ENCODE measurements at places on chromosomes 2 and 18. TPM values are rescaled to one million over a fixed set of nuclear protein-coding genes. Genes with fewer than 3 reads are reported as not detected.

KLHL29 gene
- polyA plus RNA-seq: 0.27 TPM

DNA sequence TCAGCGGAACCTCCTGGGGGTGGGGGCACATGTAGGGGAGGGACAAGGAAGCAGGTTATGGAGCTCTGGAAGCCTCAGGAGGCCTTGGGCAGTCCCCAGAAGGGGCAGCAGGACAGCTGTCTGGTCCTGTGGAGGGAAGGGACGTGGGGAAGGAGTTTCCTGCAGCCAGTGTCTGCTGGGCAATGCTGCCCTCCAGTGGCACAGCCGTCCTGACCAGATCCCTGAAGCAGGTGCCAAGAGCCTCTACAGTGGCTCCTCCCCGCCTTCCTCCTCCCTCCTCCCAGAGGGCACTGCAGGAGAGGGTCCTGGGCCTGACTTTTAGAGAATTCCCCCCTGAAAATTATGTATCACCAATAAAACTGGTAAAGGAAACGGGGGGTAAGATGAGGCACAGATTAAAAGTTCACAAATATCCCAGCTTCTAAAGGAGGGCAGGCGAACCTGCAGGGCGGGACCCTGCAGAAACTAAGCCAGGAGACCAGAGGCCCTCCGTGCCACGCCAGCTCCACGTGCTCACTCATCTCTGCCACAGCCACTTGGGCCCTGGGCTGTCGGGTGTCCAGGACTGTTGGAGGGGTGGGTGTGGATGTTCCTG, 258.5 kb downstream of the TWIST2 start:
- peak; percentile 43 for DNase-seq

DNA sequence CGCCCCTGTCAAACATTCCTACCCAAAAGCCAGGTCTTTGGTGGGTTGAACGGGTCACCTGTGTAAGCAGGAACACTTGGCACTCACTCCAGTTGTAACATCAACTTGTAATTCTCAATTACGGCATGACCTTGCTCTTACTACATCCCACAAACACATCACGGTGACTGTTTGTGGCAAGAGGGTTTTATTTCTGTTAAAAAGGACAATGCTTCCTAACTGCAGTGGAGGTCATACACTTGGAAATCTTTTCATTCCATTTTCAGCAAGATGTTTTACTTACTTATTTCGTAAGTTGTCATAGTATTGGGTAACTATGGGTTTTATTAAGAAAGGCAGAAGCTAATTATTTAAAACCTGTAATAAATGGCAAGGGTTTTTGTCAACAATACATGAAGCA, 126.1 kb downstream of the ZNF516 start:
- DNase-seq: no peak

GRCh38 chr2:99485411-99485810, 4.4 kb downstream of the REV1 start:
- no peak for DNase-seq

DNA sequence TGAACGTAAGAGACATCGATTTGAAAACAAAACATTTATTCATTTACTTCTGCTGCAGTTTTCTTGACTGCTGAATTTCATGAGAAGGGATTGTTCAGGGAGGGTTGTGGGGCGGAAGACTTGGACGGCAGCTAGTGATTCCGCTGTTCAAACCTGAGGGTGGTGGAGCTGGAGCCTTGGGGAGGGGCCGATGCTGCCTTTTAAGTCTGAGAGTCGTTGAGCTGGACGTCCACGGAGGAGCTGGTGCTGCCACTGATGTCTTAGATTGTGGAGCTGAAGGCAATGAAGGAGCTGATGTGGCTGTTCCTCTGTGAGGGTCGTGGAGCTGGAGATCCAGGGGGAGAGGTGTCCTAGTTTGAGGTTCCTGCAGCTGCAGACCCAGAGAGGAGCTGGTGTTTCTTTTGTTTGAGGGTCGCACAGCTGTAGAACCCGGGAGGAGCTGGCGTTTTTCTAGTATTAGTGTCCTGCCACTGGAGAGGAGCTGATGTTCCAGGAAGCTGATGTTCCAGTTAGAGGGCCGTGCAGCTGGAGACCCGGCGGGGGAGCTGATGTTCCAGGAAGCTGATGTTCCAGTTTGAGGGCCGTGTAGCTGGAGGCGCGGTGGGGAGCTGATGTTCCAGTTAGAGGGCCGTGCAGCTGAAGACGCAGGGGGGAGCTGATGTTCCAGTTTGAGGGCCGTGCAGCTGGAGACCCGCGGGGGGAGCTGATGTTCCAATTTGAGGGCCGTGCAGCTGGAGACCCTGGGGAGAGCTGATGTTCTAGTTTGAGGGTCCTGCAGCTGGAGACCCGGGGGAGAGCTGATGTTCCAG, 150.9 kb downstream of the RTP5 start:
- no peak for DNase-seq

DNA sequence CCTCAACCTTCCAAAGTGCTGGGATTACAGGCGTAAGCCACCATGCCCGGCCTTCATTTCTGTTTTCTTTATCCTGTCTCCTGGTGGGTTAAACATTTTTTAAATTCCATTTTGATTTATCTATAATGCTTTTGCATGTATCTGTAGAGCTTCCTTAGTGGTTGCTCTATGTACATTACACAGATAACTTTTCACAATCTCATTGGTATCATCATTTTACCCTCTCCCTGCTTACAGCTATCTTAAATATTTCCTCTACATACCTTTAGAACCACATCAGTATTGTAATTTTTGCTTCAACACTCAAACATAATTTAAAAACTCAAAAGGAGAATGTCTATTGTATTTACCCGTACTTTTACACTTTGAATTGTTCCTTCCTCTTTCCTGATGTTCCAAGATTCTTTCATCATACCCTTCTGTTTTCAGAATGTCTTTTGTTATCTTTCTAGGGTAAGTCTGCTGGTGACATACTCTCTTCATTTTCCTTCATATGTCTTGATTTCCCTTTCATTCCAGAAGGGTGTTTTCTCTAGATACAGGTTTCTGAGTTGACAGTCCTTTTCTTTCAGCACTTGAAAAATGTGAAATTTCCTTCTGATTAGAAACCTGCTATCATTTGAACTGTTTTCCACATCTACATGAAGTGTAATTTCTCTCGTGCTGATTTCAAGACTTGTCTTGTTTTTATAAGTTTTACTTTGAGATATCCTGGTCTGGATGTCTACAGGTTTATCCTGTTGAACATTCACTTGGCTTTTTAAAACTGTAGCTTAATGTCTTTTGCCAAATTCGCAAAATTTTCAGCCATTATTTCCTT, 21.9 kb downstream of the PPP3R1 start:
- no peak for DNase-seq

DNA sequence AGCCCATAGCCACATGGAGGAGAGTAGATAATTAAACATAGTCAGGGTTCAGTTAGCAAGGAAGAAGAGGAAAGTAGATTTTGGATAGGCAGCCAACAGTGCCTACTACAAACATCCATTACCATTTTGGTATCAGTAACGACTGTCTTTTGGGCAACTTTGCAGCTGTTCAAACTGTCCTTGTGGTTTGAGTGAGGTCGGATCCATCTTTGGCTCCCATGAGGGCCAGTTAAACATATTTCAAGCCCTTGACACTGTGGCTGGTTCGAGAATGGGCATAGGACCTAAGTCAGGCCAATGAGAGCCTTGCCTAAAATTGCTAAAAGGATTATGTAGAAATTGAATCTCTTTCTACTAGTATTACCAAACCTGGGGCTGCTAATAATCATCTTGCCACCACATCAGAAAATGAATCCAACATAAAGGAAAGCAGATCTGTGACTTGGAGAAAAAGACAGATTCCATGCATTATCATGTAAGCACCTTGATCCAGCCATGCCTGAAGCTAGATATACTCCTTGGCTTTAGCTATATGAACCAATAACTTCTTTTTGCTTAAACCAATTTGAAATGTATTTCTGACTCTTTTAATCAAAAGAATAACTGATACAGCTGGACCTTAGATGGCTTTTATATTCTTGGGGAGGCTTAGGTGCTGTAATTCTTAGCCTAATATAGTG, 75.0 kb upstream of the STAM2 start:
- no peak for DNase-seq
